NCI-H2227 treated with DMSO at 0.1 percent for 48 hours (cell line): ENCODE measurements at places on chromosomes 13 and 19.

GRCh38 chr19:6092329-6093286 is 17.7 kb downstream of the RFX2 start:
- DNase-seq: peak; percentile 33

GRCh38 chr13:114021464-114022308 is 47.8 kb upstream of the C13orf46 start:
- DNase-seq: no peak

DNA sequence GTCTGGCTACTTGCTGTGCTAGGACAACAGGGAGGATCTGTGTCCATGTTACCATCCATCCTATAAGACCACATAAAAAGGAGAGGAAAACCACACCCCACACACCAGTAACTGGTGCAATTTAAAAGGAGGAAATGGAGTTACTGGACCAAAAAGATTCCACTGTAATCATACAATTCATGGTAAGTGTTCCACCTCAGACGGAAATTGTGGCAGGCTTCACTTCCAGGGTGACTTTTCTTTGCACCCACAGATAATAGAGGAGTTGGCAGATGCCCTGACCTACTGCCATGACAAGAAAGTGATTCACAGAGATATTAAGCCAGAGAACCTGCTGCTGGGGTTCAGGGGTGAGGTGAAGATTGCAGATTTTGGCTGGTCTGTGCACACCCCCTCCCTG is 2.4 kb downstream of the AURKC start:
- no peak for DNase-seq

DNA sequence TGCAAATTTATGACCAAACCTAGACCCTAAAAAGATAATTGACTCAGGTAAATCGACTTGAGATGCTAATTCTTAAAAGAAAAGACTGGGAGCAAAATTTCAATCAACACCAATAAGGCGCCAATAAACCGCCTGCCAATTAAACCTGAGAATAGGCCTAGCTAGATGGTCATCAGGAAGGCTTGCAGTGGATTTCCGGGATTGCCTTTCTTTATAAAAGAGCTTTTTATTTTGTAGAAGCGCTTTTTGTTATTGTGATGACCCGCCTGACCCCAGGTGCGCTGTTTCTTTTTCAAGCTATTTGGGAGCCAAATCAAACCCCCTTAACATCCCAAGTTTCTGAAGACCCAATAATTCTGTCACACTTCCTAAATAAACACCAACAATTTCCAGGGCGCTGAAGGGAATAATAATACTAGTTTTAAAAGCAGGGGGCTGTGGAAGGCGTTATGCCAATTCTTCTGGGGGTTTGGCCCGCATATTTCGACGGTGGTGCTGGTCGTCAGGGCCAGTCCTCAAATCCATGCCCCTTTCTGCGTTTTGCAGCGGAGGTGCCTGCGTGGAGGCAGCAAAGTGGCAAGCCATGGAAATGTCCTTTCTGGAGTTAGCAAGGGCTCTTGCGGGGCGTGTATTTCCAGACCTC is 2.9 kb upstream of the ZIC5 start:
- no peak for DNase-seq

DNA sequence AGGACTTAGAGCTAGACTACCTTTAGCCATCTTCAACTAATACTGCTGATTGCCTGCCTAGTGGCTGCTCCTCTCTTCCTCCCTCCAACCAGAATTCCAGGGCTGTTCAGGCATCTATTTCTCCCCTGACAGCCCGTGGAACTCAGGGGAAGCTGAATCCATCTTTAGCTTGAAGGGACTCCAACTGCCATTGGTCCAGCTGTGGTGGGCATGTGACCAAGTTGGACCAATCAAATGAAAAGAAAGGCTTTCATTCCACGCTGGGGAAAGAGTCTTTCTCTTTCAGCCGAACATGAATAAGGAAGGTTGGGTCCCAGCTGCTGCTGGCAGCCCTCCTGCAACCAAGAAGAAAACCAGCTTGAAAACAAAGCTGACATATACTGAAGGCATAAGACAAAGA is 168.5 kb upstream of the OBI1 start:
- no peak for DNase-seq

DNA sequence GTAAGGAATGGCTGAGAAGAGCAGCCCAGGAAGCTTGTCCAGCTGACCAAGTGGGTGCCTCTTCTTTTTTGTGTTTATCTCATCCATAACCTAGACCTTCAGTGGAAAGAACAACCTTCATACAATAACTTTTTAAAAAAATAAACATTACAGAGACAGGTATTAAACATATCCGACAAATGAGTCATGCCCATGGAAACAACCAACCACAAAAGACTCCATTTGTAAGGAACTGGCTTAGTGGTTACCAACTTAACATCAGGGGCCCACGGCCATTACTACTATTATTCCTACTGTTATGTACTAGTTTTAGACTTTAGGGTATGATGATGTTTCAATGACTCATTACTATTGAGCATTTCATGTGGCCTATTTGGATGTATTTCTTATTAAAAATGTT is 191.7 kb upstream of the SERP2 start:
- no peak for DNase-seq

GRCh38 chr19:7257148-7258040 is 36.8 kb downstream of the INSR start:
- DNase-seq: no peak

- DNase-seq: no peak
These were observed 130.8 kb upstream of the PCDH20 start for GRCh38 chr13:61546413-61546812.

DNA sequence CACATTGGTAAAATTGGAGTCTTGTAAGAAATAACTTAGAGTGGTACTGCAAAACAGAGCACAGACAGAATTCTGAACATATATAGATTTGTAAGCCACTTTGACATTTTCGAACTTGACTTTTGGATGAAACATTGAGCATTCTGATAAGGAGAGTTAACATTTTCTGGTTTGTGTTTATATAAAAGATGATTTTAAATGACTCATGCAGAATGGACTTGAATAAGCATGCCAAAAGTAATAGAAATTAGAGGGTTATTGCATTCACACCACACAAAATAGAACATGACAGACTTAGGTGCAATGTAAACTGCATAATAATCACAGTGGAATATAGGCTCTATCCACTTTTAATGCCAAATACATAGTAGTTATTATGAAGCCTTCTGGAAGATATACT is 507.0 kb downstream of the DACH1 start:
- no peak for DNase-seq

DNA sequence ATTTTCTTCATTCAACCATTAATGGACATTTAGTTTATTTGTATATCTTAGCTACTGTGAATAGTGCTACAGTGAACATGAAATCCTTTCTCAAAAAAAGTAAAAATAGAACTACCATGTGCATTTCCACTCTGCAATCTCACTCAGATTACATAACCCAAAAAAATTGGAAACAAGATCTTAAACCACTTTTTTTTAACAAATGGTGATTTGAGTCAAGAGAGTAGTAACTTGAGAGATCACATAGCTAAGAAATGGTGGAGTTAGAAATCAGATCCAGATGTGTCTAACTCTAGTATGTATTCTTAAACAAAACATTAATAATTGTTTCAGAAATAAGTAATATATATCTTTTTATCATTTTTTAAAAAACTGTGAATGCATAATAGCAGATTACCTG is 318.3 kb upstream of the SGCG start:
- no peak for DNase-seq

DNA sequence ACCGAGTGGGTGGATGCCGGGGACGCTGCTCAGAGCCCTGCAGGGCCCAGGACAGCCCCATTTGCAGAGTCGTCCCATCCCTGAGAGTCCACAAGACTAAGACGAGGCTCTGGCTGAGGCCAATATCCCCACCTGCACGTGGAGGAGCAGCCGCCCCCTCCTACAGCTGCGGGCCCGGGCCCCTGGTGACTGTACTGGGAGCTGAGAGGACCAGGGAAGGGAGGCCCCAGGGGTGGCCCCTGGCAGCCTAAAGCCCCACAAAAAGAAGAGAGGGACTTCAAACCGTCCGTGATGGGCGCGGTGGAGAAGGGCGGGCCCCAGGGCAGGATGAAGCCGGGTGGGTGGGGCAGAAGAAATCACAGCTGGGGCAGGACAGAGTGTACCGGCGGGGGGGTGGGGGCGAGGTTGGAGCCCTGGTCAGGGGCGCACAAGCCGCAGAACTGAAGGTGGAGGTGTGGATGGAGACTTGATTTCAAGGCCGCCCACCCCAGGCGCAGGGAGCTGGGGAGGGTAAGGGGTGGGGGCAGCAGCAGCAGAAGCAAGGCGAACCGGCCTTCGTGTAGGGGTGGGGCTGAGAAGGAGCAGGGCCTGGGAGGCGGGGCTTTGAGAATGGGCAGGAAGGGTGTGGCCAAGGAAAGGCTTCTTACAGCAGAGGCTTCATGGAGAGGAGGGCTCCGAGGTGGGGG is 12.9 kb downstream of the CFD start:
- peak; percentile 12 for DNase-seq

- DNase-seq: no peak
These were observed 165.2 kb downstream of the TEX29 start for GRCh38 chr13:111485491-111486250.

GRCh38 chr13:53254500-53254899 is 225.9 kb downstream of the OLFM4 start:
- DNase-seq: no peak

DNA sequence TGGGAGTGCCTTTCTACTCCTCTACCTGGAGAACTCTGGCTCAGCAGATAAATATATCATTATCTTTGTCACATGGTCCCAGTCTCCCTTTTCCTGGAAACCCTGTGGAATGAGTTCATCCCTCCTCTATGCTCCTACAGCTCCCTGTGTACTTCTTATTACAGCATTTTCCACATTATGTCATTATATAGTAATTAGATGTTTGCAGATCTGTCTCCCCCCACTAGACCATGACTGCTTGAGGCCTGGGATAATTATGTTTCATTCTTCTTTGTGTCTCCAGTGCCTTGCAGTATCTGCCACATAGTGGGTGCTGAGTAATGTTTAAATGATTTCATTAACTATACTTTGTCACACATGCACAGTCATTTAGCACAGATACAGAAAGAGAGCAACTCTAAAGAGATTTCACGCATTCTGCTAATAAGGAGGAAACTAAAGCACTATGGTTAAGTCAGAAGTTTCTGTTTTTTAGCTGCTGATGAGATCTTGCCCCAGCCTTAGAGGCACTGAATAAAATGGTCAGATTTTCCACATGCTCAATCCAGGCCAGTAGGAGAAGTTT is 66.1 kb upstream of the DIAPH3 start:
- DNase-seq: peak; percentile 69

GRCh38 chr19:4066682-4067395 is at the start of gene ZBTB7A:
ZBTB7A (minus strand) TSS chr19:4066899; CDS start chr19:4055232, 11,667 bp downstream.
- DNase-seq: peak; percentile 53

DNA sequence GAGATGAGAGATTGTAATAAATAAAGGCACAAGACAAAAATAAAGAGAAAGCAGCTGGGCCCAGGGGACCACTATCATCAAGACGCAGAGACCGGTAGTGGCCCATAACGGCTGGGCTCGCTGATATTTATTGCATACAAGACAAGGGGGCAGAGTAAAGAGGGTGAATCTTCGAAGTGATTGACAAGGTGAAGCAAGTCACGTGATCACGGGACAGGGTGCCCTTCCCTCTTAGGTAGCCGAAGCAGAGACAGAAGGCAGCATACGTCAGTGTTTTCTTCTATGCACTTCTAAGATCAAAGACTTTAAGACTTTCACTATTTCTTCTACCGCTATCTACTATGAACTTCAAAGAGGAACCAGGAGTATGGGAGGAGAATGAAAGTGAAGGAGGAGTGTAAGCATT is 4.6 kb upstream of the PRKCG start:
- DNase-seq: no peak

- no peak for DNase-seq
These were observed 6.1 kb upstream of the GSK3A start for GRCh38 chr19:42248270-42249148.

GRCh38 chr13:49560270-49561061 is 24.9 kb downstream of the RCBTB1 start:
- DNase-seq: no peak

- DNase-seq: no peak
These were observed 211.9 kb downstream of the ZNF536 start for GRCh38 chr19:30584090-30584489.

DNA sequence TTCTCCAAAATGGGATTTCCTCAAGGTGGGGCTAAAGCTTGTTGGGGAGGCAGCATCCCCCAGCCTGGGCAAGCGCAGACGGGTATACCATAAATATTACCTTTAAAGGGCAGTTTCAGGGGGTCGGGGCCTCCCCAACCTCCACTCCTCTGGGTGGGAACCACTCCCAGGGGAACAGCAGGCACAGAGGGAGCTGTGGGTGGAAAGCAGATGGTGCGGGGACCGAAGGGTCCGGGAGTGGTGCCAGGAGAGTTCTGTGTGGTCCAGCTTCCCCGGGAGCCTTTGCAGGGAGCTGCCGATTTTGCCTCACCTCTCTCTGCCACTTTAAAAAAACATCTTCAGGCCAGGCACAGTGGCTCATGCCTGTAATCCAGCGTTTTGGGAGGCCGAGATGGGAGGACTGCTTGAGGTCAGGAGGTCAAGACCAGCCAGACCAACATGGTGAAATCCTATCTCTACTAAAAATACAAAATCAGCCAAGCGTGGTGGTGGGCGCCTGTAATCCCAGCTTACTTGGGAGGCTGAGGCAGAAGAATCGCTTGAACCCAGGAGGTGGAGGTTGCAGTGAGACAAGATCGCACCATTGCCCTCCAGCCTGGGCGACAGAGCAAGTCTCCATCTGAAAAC is 5.5 kb downstream of the MAST3 start:
- DNase-seq: no peak

GRCh38 chr19:29860492-29860891 is 48.7 kb downstream of the CCNE1 start:
- no peak for DNase-seq

- DNase-seq: no peak
These were observed 37.0 kb downstream of the ZNF136 start for GRCh38 chr19:12199757-12200419.

DNA sequence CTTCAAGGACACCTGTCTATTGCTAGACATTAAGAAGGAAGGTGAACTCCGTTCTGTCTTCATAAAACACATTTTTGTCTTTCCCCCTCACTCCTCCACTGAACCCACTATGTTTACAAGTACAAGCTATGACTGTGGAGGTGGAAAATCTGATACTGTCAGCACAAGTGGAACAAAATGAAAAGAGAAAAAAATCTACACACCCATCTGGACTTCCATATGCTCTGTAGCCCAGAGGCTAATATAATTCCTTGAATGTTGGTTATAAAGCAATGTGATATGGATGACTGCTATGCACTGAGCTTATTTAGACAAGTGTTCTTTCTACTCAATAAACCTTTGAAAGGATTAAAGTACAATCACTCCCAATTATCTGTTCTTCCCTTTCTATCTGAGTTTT is 713.5 kb downstream of the DIAPH3 start:
- no peak for DNase-seq

DNA sequence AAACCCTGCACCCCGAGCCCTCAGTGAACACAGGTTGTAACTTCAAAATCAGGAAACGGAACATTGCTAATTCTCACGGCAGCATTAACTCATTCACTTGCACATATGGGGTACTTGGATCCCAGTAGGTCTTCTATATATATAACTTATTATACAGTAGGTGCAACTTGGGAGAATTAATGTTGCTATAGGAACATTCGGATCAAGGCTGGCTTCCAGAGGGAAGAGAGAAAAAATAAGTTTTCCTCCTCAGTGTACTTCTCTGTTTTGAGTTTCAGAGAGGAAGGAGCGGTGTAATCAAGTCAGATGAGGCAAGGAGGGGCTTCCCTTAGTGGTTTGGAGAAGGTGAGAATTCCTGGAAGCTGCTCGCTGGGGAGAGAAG is 90.9 kb upstream of the ZNF507 start:
- DNase-seq: no peak

GRCh38 chr19:32197896-32198882 is 147.2 kb upstream of the ZNF507 start:
- DNase-seq: no peak
